ENCODE measurements at places on chromosomes 7 and 10.

GRCh38 chr10:114195079-114195478, 15.9 kb downstream of the TDRD1 start:
- DNase-seq: no peak

GRCh38 chr7:9854605-9855004, 1119.1 kb upstream of the PHF14 start:
- no peak for DNase-seq

DNA sequence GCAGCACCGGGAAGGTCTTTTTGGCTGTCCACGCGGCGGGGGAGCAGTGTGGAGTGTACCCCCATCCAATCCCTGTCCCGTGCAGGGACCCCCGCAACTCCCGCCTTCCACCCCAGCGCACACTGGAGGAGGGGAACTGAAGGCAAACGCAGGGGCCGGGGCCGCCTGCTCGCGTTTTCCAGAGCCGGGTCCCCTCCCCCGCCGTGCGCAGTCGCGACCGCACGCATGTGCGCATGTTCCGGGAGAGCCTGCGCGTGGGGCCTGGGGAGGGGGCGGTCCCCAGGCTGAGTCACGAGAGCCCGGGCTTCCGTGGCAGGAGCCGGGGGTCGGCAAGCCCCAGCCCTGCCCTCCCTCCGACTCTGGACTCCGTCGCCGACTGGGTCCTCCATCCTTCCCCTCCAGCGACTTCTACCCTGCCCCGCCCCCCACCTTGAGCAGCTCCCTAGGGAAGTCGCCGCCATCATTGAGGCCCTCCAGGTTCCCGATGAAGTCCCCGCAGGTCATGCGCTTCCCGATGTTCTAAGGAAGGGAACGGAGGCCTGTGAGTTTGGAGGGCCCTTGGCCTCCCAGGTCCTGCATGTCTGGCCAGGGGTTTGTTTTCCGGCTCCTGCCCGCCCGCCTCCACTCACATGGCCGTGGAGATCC, 8.0 kb downstream of the PSD start:
- DNase-seq: peak; percentile 72

- no peak for DNase-seq
Measured at GRCh38 chr10:28551086-28551485, 18.2 kb downstream of the WAC start.

DNA sequence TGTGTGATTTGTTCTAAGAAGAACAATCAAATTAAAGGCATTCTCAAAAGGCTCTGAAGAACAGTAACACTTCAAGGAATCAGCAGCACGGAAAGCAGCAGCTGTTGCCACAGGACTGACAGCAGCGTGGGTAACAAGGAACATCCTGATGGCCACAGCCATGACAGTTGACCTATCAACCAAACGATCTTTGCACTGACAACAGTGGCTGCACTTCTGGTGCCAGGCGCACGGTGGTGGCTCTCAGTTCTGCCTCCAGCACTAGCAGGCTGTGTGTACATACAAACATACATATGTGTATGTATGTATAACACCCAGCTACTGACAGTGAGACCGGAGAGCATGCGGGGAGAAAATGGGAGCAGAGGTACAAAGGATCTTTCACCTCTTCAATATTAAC, 114.1 kb downstream of the ZFAND4 start:
- DNase-seq: no peak

Data from activated CD4-positive, alpha-beta T cell treated with anti-CD3 and anti-CD28 coated beads, Interleukin-2, amount 50 U/mL, for 48 hours (primary cell).